Adrenal gland (tissue), 19 donors: ENCODE measurements at places on chromosomes 6 and 20.

DNA sequence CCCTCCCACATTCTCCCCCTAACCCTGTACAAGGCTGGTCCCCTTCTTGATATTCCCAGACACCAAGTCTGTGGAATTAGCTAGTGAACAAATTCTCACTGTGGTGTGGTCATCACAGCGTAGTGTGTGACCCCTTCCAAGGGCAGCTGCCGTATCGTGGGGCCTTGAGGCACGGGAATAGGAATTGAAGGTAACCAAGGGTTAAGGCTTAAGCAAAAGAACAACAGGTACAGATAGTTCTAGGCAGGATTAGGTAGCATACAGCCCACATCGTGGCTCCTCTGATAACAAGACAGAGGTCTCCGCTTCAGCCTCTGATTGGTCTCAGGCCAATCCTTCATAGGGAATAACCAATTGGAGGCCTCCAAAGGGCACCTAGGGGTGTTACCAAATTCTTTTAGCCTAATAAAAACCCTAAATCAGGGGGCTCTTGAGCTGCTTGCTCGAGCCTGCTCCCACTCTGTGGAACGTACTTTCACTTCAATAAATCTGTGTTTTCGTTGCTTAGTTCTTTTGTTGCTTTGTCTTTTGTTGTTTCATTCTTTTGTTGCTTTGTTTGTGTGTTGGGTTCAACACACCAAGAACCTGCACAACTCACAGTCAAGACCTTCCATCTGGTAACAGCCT lies 64.7 kb downstream of the GPR6 start:
- H3K4me3 ChIP-seq = no peak overlapping the region
- H3K27me3 ChIP-seq = no peaks in the 10 kb centered on the region
- no peaks in the 10 kb centered on the region for H3K4me1 ChIP-seq
- no peak overlapping the region for H3K27ac ChIP-seq
- no peak for DNase-seq
- no peaks in the 10 kb centered on the region for H3K36me3 ChIP-seq

DNA sequence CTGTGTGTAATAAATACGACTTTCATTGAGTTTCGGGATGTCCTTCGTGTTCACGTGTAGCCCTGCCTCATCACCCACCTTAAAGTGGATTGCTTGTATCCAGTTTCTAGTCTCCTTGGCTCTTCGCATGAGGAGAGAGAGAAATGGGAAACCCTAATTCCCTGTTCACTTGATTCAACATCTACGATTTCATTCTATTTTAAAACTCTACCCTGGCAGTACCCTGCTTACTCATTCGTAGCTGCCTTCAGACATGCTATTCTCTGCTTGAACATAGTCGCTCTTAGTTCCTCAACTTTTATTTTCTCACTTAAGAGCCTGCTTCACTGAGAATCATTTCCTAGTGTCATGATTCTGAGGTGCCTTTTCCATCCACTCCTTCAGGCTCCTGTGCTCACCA lies 163.6 kb downstream of the EYA4 start:
- H3K27ac ChIP-seq = no peak overlapping the region
- no peaks in the 10 kb centered on the region for H3K36me3 ChIP-seq
- H3K4me1 ChIP-seq = no peaks in the 10 kb centered on the region
- DNase-seq = no peak

DNA sequence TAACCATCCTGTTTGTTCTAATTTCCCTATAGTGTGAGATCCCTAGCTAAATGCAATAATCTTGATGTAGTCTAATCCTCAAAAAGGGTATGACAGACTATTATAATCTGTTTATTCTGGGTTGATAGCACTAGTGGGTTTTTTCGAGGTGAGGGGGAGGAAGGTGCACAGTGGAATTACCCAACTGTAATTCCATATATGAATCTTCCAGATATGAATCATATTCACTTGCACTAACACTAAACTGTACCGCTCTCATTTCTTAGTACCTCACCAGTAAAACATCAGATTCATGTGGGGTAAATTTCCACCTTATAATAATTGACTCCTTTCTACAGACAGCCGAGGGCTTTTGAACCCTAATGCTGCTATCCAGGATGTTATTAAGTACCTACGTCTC lies 16.5 kb downstream of the NCOA7 start:
- H3K4me1 ChIP-seq = peaks cover 33% of the 10 kb centered on the region
- H3K36me3 ChIP-seq = no peaks in the 10 kb centered on the region
- no peak overlapping the region for H3K4me3 ChIP-seq
- H3K27me3 ChIP-seq = no peaks in the 10 kb centered on the region
- H3K27ac ChIP-seq = no peak overlapping the region

- H3K36me3 ChIP-seq = no peaks in the 10 kb centered on the region
- no peak overlapping the region for H3K4me3 ChIP-seq
- H3K4me1 ChIP-seq = no peaks in the 10 kb centered on the region
Measured at GRCh38 chr6:118725944-118726343, 74.6 kb upstream of the CEP85L start.

DNA sequence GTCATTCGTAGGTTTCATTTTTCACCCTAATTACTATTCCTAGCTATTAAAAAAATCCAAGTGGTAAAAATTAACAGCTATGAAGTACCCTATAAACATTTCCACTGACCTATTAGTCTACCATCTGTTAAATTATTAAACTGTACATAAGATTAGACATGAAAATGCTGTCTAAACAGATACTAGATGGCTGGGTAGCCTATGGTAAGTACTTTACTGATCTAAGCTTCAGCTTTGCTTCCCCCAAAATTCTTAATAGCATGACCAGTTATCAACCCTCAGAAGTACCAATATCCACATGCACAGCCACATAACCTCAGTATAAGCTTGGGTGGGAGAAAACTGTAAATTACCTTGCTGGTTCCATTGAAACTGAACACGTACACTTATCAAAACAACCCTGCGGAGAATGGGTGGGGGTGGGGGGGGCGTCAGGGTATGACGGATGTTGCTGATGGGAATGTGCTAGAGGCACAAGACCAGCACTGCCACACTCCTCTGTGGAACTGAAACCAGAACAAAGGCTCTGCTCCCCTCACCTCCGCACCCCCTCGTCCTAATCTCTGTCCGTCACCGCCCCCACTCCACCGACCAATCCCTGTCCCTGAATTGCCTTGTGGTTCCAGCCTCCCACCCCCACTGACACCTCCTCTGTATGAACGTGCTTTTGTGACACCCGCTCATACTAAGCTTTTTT lies 45.3 kb downstream of the B4GALT5 start:
- peaks cover 32% of the 10 kb centered on the region for H3K4me1 ChIP-seq
- peak; percentile 66 for DNase-seq
- no peaks in the 10 kb centered on the region for H3K36me3 ChIP-seq

- peak; percentile 35 for DNase-seq
- peaks cover 33% of the 10 kb centered on the region for H3K27me3 ChIP-seq
- peaks cover 5% of the 10 kb centered on the region for H3K4me1 ChIP-seq
- H3K4me3 ChIP-seq = no peak overlapping the region
- H3K36me3 ChIP-seq = no peaks in the 10 kb centered on the region
Measured at GRCh38 chr6:34154668-34155447, 9.0 kb upstream of the GRM4 start.

DNA sequence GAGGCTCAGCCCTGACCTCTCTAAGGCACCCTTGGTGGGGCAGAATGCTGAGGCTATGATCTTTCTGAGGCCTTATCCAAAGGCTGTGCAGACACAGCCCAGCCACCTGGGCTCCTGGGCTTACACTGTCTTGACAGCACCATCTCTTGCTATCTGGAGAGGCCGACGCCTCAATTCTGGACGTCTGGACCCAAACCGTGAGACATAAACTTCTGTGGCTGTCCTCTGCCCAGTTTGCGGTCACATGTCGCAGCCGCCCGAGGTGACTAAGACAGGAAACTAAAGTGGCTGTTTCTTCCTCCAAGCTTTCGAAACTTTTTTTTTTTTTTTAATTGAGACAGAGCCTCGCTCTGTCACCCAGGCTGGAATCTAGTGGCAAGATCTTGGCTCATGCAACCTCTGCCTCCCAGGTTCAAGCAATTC lies 49.3 kb downstream of the PRR18 start:
- no peak overlapping the region for H3K27ac ChIP-seq
- no peaks in the 10 kb centered on the region for H3K36me3 ChIP-seq
- H3K4me3 ChIP-seq = no peak overlapping the region
- peaks cover 14% of the 10 kb centered on the region for H3K27me3 ChIP-seq
- H3K4me1 ChIP-seq = no peaks in the 10 kb centered on the region

GRCh38 chr20:36574366-36575135 lies 1.2 kb downstream of the TGIF2 start:
- H3K4me3 ChIP-seq = peak overlapping the region; percentile 73
- H3K27me3 ChIP-seq = no peaks in the 10 kb centered on the region
- peak; percentile 58 for DNase-seq
- peak overlapping the region; percentile 74 for H3K27ac ChIP-seq

GRCh38 chr20:49854190-49854875 lies 41.7 kb downstream of the SLC9A8 start:
- H3K4me3 ChIP-seq = no peak overlapping the region
- H3K4me1 ChIP-seq = no peaks in the 10 kb centered on the region
- no peaks in the 10 kb centered on the region for H3K36me3 ChIP-seq

DNA sequence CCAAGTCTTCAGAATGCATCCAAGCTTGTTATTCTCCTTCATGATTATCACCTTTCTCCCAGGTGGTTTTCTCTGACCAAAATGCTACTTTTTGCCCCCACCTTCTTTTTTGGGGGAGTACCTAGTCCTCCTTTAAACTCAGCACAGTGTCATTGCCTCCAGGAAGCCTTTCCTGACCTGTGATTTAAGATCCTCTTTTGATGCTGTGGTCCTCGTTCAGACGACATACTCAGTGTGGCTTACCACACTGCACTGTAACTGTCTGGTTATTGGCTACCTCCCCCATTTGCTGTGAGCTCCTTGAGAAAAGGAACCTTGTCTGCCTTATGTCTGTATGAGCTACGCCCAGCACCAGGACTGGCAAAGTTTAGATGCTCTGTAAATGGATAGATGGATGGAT lies 14.6 kb downstream of the SAYSD1 start:
- no peaks in the 10 kb centered on the region for H3K27me3 ChIP-seq
- DNase-seq = no peak
- no peak overlapping the region for H3K4me3 ChIP-seq
- H3K4me1 ChIP-seq = no peaks in the 10 kb centered on the region
- no peaks in the 10 kb centered on the region for H3K36me3 ChIP-seq
- H3K27ac ChIP-seq = no peak overlapping the region

DNA sequence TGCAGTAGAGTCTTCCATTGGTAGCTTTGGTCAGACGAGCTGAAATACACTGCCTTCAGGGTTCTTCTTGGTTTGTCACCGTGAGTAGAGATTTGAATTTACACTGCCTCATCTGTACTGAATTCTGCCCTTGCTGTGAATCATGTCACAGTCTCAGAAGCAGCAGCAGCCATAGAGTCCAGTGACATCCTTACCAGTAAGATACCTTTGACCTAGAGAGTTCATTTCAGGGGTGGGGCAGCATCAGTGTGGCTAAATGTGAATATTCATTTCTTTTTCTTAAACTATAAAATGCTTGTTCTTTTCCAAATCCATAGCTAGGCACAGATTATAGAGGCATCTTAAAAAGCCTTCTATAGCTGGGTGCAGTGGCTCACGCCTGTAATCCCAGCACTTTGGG lies 150.8 kb upstream of the AKAP12 start:
- H3K36me3 ChIP-seq = no peaks in the 10 kb centered on the region
- no peak for DNase-seq
- no peaks in the 10 kb centered on the region for H3K4me1 ChIP-seq
- H3K27me3 ChIP-seq = no peaks in the 10 kb centered on the region
- no peak overlapping the region for H3K4me3 ChIP-seq

- H3K4me3 ChIP-seq = no peak overlapping the region
- no peaks in the 10 kb centered on the region for H3K27me3 ChIP-seq
- H3K4me1 ChIP-seq = peaks cover 6% of the 10 kb centered on the region
- no peak overlapping the region for H3K27ac ChIP-seq
Measured at GRCh38 chr20:44413575-44414345, 58.3 kb downstream of the HNF4A start.

- no peaks in the 10 kb centered on the region for H3K27me3 ChIP-seq
- peaks cover 64% of the 10 kb centered on the region for H3K4me1 ChIP-seq
Measured at GRCh38 chr6:129641344-129641743, 68.6 kb downstream of the ARHGAP18 start.

DNA sequence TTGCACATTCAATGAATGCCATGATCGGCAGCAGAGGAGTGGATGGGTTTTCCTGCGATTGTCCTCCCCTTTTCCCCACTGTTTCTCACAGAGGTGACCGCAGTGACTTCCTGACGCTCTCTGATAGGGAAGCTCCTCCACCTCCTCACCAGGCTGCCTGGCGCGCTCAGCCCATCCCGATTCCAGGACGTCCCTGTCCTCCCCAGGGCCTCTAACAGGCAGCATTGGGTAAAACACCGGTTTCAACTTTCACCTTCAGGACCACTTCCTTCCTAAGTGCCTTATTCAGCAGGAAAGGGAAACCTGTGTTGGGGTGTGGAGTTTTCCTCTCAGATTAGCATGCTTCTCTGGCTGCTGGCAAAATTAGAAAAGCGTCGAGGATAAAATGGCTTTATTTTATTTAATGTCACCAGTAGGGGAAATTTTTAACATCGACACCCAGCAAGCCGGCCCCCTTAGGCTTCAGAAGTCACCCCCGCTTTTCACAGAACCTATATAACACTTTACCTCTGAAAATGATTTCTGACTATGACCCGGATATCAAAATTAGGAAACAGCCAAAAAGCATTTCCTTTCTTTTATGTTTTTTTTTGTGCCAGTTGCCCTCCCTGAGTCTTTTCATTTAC lies 570.4 kb upstream of the GJE1 start:
- H3K4me1 ChIP-seq = no peaks in the 10 kb centered on the region
- H3K27ac ChIP-seq = peak overlapping the region; percentile 66
- H3K4me3 ChIP-seq = no peak overlapping the region
- H3K27me3 ChIP-seq = no peaks in the 10 kb centered on the region
- peak; percentile 22 for DNase-seq

GRCh38 chr6:47258724-47259347 lies 50.9 kb downstream of the TNFRSF21 start:
- H3K4me3 ChIP-seq = no peak overlapping the region
- H3K4me1 ChIP-seq = no peaks in the 10 kb centered on the region
- H3K27me3 ChIP-seq = no peaks in the 10 kb centered on the region
- H3K27ac ChIP-seq = no peak overlapping the region

DNA sequence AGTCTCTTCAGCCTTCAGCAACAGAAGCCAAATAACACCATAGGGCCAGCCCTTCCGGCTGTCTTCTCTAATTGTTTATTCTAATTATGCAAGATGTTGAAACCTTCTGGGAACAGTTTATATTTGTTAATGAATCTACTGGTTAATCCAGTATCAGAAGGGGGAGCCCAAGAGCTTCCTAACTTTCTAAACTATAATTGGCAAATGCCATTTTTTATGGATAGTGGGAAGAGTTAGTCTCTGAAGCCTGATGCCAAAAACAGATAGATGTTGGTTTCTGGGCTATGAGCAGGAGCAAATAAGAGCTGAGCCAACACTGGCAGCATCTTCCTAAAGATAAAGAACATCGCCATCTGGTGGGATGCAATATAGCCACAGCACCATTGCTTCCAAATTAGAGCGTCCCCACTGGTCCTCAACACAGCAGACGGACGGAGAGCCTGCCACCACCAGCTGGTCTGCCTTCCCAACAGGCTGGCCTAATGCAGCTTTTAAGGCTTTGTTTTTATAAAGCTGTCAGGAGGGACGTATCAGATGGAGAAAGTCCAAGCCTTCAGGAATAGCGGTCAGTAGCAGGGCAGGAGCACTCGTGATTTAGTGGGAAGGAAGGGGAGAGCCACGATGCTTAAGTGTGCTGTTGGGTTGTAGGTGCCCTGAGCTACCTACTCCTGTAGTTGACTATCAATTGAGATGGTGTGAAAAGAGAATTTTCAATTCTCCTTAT lies 118.8 kb downstream of the RALGAPA2 start:
- peaks cover 9% of the 10 kb centered on the region for H3K4me1 ChIP-seq
- peak; percentile 14 for DNase-seq
- no peaks in the 10 kb centered on the region for H3K27me3 ChIP-seq
- no peaks in the 10 kb centered on the region for H3K36me3 ChIP-seq
- H3K27ac ChIP-seq = peak overlapping the region; percentile 11
- H3K4me3 ChIP-seq = no peak overlapping the region

- no peak overlapping the region for H3K4me3 ChIP-seq
- DNase-seq = no peak
- no peaks in the 10 kb centered on the region for H3K36me3 ChIP-seq
Measured at GRCh38 chr6:37552267-37552666, 52.6 kb upstream of the CCDC167 start.
